ENCODE measurements at places on chromosomes 2 and 18.

GRCh38 chr18:58966005-58966677, 101.5 kb downstream of the ZNF532 start:
- no peak for DNase-seq

- no peak for DNase-seq
These were observed 18.0 kb downstream of the NAB1 start for GRCh38 chr2:190666895-190667294.

DNA sequence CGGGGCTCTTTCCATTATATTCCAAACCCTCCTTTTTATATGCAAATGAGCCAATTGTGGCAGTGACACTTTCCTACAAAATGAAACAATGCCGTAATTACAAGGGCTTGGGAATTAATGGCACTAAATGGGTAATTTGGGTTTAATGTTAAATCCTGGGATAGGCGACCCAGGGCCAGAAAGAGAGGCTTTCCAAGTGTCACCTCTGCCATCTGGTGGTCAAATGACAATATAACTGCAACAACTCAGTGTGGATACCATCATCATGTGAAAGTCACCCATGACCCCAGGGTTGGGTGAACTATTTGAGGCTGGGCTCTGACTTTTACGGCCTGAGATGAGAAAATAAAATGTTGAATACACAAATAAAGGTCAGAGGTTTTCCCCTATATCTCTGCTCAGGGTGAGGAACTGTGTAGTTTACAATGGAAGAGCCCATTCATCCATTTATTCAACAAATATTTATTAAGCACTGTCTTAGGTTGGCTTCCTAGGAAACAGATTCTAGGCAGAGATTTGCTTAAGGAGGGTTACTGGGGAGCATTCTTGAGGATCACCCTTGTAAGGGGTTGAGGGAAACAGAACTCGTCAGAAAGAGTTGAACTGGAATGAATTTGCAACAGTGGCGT, 13.6 kb upstream of the THADA start:
- peak; percentile 16 for DNase-seq

- DNase-seq = no peak
These were observed 46.7 kb upstream of the LRRTM1 start for GRCh38 chr2:80351231-80351630.

DNA sequence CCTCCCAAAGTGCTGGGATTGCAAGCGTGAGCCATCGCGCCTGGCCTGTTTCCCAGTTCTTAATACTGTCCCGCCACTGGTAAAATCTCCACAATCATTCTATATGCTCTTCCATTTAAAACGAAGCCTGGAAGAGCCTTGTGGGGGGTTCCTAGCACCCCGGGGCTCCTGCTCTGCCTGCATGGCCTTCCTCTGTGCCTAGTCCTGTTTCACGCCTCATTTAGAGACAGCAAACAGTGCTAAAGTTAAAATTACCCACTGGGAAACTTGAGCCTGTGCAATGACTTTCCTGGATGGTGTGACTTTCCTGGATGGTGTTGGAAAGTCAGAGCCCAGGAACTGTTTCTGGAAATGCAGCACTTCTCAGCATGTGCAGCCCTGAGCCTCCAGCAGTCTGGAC, 55.0 kb downstream of the INPP5D start:
- no peak for DNase-seq

DNA sequence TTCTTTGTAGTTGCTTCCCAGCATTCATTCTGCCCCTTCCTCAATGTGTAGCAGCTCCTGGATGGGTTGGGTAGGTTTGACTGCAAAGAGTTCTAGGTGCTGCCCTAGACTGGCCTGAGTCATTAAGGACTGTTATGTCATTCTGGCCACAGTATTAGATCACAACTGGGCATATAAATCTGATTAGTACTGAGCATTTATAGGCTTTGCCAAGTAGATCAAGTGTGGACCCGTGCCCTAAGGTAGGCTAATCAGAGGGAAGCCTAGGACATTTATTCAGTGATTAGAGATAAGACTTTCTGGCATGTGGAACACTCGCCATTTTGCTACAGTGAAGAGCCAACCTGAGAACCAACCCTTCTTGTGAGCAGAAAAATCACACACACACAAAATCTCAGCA, 2.7 kb downstream of the KATNAL2 start:
- DNase-seq = no peak

DNA sequence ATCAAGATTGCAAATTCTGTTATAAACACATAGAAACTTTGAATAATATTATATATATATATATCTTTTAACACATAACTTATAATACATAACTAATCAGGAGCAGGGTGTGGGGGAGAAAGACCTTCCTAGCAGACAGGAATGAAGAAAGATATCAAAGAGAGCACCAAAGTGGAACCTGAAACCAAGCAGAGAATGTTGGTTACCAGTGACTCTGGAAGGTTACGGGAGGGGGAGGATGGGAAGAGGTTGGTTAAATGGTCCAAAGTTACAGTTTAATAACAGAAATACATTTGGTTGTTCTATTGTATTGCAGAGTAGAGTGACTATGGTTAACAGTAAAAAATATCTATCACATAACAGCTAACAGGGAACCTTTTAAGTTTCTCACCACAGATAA, 366.7 kb downstream of the LRRTM4 start:
- no peak for DNase-seq

DNA sequence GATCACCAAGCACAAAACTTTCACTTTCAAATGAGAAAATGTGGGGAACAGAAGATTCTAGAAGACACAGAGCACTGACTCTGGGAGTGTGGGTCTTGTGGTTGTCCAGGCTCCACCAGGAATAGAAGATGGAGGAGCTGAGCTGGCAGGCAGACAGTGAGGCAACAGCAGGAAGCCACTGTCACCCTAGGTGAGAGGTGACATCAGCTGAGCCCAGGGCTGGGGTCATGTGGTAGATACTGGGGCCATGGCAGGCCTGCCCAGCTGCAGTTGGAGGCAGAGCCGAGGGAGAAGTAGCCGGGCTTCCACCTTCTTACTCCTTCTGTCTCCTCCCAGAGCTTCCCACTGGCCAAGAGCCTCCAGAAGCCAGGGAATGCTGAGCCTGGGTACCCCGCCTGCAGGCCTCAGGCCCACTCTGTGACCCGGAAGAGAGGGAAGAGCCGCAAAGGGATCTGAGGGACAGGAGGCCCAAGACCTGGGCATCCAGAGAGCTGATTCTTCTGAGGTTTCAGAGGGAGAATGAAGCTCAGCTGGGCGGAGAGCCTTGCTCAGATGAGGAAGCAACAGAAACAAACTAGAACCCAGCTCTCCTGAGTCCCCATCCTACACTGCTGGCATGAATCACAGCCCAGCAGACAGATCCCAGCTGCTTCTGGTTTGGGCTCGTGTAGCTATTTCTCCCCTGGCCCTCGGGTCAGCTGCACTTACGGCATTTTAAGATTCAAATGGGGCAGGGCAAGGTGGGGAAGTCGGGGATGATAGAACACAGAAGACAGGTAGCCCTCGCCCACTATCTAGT, 39.8 kb upstream of the ASAP2 start:
- no peak for DNase-seq

DNA sequence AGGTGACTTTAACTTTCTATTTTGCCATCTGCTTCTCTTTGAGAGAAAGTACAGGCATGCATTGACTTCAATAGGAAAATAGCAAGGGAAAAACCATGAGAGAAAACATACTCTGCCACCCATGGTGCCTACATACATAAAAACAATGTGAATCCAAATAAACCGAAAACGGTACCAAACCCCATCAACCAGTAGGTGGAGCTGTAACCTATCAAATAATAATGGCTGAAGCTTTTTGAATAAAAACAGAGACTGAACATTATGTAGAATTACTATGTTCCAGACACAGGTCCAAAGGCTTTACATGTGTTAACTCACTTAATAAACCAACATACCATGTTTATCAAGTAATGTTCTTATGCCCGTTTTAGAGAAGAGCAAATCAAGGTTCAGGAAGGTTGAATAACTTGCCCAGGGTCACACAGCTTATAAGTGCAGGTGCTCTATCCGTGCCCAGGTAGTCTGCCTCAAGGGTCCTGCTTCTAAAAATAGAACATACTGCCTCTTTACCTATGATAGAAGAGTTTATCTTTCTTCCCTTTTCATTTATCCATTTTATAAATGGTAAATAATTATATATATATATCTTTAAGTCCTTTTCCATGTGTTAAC, 293.9 kb upstream of the SYT4 start:
- DNase-seq = no peak

DNA sequence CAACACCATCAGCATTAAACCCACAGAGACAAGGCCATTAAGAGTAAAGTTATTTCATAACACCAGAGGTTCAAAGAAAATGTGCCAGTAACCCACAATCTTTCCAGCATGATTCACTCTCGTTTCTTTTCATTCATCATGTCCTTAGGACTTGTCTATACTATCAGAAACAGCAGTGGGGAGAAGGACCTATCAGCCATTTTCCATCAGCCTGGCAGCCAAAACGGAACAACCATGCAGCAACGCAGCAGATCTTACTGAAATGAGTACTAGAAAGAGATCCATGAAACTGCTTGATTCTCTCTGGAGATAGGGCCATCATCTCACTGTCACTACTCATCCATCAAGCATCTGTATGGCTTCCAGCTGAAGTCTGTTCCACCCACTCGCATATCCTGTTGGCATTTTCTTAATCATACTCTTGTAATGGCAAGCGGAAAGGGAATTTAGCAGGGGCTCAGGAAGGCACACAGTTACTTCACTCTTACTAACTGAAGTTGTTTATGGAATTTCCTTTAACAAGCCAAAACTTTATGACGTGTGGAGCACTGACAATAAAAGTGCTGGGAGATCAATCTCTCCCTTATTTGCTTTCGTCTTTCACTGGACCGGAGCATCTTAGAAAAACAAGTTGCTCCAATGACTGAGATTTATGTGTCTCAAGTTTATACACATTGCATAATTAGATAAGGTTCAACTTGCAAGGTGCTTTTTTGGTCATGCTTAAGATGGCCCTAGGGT, 69.7 kb downstream of the EPHA4 start:
- no peak for DNase-seq

GRCh38 chr18:11495441-11495840, 114.0 kb upstream of the SLC35G4 start:
- DNase-seq = no peak

DNA sequence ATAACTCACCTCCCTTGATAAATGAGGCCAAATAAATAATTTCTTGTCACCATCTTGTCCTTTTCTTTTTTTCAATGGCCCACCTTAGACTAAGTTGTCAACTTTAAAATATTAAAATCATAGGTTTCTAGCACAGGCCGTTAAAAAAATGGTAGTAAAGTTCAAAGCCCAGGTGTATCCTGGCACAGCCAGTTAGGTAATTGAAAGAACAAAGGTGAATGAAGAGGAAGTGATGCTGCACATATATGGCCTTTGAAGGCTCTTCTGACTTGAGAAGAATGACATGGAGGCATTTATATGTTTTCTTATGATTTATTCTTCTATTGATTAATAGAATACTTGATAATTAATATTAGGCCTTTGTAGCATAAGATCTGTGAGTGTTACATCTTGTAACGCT, 208.7 kb downstream of the PTPRM start:
- DNase-seq = no peak

GRCh38 chr2:39881494-39881893, 102.4 kb upstream of the THUMPD2 start:
- no peak for DNase-seq

DNA sequence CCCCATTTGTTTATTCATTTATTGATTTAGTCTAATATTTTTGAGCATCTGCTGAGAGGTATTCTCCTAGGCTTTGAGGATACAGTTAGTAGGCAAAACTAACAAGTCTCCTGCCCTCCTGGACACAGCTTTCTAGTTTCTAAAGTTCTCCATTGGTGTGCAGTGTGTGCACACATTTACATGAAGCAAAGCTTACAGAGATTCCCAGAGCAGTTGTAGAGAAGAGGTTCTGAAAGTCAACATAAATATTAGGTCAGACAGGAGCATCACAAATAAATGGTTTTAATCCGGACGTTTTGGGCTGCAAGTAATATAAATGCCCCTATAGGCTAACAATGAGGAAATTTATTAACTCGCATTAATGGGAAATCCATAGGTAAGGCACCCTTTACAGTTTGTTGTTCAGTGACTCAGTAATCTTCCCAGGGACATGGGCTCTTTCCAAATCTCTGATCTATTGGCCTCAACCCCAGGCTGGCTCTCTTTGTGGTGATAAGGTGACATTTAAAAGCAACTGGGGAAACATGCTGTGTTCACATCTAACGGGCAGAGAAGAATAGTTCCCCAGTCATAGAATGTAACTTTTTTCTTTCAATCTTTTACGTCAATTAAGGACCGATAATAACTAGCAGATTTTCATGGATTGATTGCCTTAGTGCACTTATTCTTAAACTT, 407.2 kb downstream of the PTPRM start:
- DNase-seq = no peak

DNA sequence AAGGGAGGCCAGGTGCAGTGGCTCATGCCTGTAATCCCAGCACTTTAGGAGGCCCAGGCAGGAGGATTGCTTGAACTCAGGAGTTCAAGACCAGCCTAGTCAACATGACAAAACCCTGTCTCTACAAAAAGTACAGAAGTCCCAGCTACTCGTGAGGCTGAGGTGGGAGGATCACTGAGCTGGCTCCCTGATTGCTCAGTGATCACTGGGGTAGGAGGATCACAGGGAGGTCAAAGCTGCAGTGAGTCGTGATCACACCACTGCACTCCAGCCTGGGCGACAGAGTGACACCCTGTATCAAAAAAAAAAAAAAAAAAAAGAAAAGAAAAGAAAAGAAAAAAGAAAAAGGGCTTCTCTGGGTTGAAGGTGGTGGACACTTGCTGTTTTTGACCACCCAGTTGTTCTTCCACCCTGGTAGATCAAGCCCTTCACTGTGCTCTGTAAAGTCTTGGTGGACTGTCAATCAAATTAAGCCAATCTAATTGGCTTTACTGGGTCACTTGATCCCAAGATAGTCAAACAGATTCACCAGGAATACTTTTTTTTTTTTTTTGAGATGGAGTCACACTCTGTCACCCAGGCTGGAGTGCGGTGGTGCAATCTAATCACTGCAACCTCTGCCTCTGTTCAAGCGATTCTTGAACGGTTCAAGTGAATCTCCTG, 191.6 kb downstream of the AGPS start:
- no peak for DNase-seq

GRCh38 chr2:129780316-129781270, 198.9 kb upstream of the RAB6C start:
- DNase-seq = no peak

DNA sequence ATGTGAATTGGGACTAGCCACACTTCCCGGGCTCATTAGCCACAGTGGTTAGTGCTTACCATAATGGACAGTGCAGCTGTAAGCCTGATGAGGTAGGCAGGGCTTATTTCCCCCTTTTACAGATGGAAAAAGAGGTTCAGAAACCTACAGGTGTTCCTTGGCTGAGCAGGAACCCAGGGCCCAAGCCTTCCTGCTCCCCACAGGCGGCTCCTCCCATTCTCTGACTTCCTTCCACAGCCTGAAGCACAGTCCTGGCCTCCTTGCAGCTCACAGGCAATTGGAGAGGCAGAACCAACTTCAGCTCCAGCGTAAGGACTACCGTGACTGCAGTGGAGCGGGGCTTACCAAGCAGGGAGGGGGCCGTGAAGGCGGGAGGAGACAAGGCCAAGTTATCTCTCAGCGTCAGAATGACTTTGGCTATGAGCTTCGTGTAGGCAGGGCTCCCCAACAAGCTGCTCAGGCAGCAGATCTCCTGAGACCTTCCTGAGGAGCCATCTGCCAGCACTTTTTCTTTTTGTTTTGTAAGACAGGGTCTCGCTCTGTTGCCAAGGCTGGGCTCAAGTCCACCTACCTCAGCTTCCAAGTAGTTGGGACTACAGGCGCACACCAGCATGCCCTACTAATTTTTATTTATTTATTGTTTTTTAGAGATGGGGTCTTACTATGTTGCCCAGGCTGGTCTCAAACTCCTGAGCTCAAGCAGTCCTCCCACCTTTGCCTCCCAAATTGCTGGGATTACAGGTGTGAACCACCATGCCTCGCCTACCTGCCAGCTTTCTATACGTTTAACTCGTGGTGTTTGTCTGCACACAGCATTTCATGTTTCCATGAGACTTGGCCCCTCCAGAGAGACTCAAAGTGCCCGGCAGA, 34.2 kb upstream of the NT5DC4 start:
- no peak for DNase-seq

Data from activated T-cell treated with anti-CD3 and anti-CD28 coated beads for 24 hours (primary cell).